ENCODE measurements at places on chromosomes 6 and 20.

DNA sequence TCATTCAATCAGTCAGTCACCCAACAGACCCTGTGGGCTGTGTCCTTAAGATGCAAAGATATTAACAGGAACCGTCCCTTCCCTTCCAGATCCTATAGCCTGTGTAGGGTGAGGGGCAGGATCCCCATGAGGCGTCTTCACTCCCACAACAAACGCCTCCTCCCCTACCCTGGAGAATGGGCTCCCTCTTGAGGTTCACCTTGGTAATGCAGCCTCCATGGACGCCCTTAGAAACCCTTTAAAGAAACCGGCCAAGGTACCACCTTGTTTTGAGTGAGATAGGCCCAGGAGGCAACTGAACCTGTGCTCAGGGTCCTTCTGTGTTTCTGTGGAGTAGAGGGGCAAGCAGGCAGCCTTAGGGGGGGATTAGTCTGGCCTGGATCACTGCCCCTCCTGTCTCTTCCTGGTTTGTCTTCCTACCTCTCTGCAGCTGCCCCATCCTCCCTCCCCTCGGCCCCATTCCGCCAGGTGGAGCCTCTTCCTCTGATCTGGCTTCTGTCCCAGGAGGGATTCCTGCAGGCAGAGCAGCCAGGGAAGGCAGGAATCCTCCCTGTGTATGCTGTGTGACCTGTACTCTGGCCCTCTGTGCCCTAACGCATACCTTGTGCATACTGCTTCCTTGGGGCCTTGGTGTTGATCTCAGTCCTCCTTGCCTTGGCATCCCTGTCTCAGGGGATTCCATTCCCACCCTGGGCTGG is 6.6 kb upstream of the GUCA1A start:
- ATAC-seq, result peak; percentile 87

GRCh38 chr6:109342506-109342905 is 39.8 kb downstream of the CD164 start:
- no peak for ATAC-seq

DNA sequence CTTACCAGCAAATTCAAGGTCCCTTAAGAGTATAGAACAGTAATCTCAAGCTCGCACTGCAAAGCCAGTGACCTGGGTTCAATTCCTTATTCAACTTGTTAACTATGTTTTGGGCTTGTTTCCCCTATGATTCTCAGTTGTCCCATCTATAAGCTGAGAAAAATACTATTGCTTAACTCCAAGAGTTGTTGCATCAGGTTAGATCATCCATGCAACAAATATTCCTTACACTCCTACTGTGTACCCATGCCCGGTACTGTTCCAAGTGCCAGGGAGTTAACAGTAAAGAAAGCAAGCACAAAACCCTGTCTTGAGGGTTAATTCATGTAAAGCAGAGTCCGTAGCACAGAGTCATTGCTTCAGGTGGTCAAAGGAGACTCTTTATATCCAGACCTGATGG is 247.3 kb downstream of the MAFB start:
- ATAC-seq, result no peak

GRCh38 chr20:49964964-49965780 is 17.6 kb upstream of the SNAI1 start:
- ATAC-seq, result peak; percentile 93

GRCh38 chr6:82781620-82782204 is 283.9 kb downstream of the UBE3D start:
- no peak for ATAC-seq

Data from SK-N-SH treated with all-trans-retinoic acid at 6 μM for 48 hours (cell line).